ENCODE measurements at places on chromosomes 6 and 20.

DNA sequence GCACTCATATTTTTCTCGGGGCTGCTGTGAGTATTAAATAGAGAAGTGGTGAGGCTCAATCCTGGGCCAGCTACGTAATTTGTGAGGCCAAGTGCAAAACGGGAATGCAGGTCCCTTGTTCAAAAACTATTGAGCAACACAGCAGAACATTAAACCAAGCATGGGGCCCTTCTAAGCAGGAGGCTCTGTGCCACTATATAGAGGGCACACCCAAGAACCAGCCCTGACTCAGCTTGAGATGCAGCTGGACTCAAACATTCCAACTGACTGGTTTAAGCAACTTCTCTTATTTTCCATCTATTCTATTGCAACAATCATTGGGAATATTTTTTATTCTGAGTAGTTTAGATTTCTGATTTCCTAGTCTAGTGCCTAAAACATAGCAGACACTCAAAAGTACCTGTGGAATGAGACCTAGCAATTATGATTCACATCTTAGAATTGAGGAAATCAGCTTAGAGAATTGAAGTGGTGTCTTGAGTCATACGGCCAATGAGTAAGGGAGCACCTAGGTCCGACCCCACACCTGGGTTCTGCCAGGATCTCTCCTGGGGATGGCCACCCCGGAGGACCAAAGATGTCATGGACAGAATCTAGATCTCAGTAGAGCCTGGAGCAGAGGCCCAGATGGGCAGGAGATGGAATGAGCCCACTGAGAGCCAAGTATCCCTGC is 1.3 kb downstream of the SIRPB2 start:
- no peak for DNase-seq

- DNase-seq = no peak
These were observed 22.4 kb upstream of the KIAA0408 start for GRCh38 chr6:127481628-127482027.

DNA sequence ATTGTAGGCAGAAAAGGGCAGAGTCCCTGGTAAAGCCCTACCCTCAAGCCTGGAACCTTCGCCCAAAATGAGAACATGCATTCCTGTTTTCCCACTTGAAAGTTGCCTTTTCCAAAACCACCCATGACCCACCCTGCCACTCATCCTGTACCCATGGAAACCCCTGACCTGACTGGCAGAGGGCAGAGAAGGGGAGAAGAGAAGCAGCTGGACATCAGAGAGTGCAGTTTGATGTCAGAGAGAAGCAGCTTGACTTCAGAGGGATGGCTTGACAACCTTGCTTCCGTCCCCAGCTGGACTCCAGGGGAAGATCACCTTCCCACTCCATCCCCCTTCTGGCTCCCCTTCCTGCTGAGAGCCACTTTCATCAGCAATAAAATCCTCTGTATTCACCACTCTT is 123.6 kb upstream of the SHLD1 start:
- no peak for DNase-seq

- DNase-seq = no peak
These were observed 596.0 kb downstream of the COL12A1 start for GRCh38 chr6:74609871-74610270.

- DNase-seq = peak; percentile 10
These were observed 26.2 kb downstream of the CCN2 start for GRCh38 chr6:131924881-131925474.

- no peak for DNase-seq
These were observed 411.8 kb downstream of the CDKAL1 start for GRCh38 chr6:20946022-20946421.

- DNase-seq = no peak
These were observed 1343.4 kb downstream of the HACE1 start for GRCh38 chr6:103516336-103516735.

- no peak for DNase-seq
These were observed 320.1 kb downstream of the ESR1 start for GRCh38 chr6:152127432-152128165.

DNA sequence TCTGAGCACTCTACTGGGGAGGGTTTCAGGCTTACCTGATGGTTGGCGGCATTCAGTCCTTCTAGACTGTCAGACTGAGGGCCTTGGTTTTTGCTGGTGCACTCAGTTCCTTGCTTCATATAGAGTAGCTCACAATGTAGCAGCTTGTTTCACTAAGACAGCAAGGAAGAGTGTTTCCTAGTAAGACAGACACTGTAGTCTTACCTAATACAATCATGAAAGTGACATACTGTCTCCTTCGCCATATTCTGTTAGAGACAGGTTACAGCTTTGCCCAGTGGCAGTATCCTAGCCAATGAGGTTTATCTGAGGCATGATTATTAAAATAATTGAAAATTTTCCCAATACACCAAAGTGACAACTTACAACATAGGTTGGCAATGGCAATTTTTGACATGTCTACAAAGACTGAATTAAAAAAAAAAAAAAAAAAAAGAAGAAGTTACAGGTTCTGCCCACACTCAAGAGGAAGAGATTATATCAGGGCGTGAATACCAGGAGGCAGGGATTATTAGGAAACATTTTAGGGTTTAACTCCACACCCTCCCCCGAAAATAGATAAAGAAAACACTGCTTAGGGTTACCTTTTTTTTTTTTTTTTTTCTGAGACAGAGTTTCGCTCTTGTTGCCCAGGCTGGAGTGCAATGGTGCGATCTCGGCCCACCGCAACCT is 66.8 kb downstream of the SCAND1 start:
- no peak for DNase-seq
